ENCODE measurements at places on chromosomes 2 and 18. TPM values are rescaled to one million over a fixed set of nuclear protein-coding genes. Genes with fewer than 3 reads are reported as not detected.

Gene DIPK1C
- total RNA-seq: 0.25 TPM

Gene RAX
- total RNA-seq: 0.07 TPM

Gene SLC38A11
- not detected for total RNA-seq

Gene MARCHF4
- total RNA-seq: 0.13 TPM

Gene CFAP221
- total RNA-seq: not detected

Gene LTBP1
- 10.6 TPM for total RNA-seq

Gene AGAP1
- 18.0 TPM for total RNA-seq

Gene CROCC2
- total RNA-seq: 0.10 TPM

Gene AQP12A
- not detected for total RNA-seq

Gene SEMA4C
- 42.7 TPM for total RNA-seq

DNA sequence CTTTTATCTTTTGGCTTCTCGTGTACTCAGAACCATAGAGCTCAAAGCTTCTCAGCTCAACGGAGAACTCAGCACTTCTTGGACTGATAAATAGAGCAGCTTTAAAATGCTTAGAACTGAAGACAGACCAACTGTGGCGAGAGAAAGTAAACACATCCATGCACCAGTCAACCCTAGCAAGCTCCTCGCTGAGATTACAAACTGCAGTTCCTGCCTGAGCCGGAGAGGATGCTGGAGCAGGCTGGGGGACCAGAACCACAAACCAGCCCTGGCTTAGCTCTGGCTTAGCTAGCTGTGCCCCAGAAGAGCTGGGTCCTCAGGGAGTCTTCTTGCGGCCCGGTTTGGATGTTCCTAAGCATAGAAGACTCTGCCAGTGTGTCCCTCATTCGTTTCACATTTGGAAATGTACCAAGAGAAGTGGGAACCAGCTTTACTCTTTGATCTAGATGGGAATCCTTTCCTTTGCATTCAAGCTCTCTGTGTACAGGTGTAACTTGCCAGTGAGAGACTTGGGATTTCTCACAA, 5.6 kb downstream of the PAX8 start:
- no peak for DNase-seq

- peak; percentile 62 for DNase-seq
Observed at GRCh38 chr18:7158216-7158615, 40.6 kb upstream of the LAMA1 start.

DNA sequence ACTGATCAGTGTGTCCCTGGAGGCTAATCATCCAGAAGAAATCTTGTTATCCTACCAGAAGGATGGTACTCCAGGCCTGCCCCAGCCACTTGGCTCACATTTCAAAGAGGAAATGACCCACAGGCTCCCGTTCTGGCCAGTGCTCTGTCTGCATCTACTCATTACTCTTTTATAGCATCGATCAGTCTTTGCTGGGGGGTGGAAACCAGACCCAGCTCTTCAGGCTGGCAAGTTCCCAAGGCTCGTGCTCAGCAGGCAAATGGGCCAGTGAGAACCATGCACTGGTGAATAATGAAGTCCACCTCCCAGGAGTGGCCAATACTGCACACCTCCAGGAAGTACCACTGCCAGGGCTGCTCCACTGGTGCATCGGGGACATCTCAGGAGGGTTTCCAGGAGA, 38.8 kb downstream of the DNER start:
- no peak for DNase-seq

- DNase-seq: peak; percentile 21
Observed at GRCh38 chr2:47798631-47799030, 15.7 kb downstream of the MSH6 start.

DNA sequence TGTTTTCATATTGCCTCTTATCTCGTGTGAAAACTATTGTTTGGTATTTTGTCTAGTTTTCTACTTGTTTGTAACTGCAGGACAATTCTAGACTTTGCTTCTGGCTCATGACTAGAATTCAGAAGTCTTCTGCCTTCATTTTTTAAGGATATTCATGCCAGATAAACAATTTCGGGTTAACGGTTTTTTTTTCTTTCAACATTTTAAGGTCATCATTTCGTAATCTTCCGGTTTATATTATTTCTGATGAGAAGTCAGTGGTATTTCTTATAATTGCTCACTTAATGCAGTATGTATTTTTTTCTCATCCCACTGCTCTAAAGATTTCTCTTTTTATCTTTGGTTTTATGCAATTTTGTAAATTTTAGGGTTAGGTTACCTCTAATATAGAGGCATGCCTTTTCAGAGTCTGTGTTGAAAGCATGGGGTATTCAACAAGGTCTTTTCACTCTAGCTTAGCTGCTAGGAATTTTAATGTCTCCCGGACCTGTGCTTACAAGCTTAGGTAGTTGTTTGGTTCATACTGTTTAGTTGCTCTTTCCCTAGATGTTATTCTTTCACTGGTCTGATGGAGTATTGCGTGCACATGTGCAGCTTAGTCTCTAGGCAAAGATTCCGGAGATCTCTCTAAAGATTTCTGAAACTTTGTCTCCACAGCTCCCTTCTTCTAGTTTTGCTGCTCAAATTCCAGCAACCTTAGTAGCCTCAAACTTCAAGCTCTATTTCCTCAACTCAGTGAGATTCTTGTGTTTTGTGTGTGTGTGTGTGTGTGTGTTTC, 198.1 kb downstream of the MCFD2 start:
- DNase-seq: no peak

- no peak for DNase-seq
Observed at GRCh38 chr2:237061356-237061755, 24.3 kb upstream of the COPS8 start.

DNA sequence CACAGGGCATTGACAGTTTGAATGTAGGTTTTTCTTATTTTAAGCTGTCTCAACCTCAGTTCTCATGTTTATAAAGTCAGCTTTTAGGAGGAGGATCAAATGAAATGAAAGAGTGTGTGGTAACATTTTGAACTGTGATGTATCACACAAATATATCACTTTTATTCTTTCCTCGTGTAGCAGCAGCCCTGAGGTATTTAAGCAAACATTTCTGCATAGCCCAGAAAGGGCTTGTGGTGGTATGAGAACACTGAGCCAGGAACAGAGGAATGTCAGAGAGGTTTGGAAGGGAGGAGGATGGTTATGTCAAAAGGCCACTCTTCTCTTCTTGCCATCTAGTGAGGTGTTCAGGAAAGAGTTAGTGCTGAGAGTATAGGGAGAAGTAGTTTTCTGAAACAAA, 150.2 kb downstream of the PARD3B start:
- no peak for DNase-seq

DNA sequence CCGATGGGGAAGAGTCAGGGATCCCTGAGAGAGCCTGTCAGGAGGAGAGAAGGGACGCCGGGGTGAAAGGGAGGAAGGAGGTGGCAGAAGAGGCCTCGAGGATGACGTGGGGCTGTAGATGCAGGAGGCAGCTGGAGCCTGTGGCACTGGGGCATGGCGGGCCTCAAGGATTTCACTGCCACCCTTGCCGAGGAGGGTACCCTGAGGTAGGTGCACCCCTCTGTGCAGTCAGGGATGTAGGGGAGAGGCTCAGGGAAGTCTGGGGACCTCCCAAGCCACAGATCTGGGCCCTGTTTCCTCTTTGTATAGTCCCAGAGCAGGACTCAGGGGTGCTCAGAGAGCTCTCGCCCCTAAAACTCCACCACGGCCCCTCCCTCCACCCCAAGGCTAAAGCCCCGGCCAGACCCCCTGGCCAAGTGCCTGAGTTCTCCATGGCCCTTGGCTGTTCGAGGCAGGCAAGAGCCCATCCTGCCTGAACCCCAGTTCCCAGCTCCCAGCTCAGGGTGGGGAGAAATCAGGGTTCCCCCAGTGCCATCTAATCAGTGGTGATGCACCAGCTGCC, 39.0 kb upstream of the HDAC4 start:
- DNase-seq: peak; percentile 73

- no peak for DNase-seq
Observed at GRCh38 chr2:164816046-164816445, 25.6 kb downstream of the COBLL1 start.

- no peak for DNase-seq
Observed at GRCh38 chr2:101770726-101771125, 73.2 kb downstream of the MAP4K4 start.

DNA sequence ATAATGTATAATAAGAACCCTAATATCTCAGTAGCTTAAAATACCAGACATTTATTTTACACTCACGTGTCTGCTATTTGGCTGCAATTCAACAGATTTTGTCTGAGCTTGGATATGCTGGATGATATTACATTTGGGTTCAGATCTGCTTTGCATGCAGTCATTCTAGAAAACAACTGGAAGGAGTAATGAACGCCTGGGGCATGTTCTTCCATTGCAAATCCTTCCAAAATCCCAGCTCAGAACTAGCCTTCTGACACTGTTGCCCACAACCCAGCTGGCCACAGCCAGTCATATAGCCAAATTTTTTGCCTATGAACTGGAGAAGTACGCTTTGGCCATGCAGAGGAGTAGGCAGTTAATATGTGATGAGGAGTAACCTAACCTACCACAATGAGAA, 597.8 kb upstream of the VRK2 start:
- DNase-seq: no peak

- no peak for DNase-seq
Observed at GRCh38 chr2:96977631-96978195, 8.7 kb downstream of the FAM178B start.

DNA sequence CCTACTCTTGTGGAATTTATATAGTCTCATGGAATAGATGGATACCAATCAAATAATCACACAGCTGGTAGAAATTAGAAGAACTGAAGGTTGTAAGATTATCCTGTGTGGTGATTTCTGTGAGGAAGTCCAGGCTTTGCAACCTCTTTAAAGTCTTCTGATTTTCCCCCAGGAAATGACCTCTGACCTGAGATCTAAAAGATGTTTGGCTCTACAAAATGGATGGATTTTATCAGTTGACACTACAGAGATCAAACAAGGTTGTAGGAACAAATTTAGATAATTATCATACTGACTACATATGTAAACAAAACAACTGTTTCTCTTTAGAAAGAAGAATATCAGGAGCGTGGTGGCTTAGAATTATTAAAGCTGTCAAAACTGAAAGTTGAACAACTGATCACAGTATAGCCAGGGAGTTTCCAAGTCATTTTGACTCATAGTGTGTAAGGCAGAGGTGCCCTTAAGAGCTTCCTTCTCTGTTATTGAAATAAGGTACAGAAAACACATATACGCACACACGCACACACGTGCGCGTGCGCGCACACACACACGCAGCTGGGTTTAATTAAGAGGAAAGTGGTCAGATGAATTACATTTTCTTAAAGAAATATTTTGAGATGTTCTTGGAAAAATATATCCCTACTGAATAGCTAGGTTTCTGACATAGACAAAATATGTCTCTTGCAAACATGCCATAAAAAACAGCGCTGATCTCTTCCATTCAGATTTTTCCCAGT, 35.5 kb upstream of the PELI1 start:
- DNase-seq: no peak

DNA sequence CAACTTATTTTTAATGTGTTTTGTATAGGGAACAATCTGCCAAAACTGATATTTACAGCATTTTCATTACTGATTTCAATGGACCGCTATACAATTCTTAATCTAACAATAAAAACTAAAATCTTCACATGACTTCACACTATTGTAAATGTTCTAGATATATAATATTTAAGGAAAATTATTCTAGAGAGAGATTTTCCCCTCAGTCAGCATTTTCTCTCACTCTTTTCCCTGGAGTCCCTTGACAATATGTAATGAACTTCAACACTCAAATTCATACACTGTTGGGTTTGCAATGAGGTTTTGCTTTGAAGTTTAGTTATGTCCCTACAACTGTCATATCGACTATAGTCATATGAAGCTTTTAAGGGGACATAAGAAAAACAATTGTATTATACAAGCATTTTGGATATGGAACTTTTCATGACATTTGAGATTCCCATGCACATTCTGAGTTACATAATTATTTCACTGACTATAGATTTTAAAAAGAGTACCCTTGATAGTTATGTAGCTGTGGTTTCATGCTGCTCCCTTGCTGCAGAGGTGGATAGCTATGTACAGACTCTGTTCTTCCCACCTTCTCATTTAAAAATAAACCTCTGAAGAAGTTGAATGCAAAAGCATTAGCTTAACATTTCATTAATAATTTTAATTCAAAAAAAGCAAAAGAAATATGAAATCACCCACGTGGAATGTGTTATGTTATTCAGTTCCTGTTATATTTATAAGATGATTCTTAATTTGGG, 338.5 kb downstream of the AKAIN1 start:
- DNase-seq: no peak

- DNase-seq: no peak
Observed at GRCh38 chr18:46110406-46110805, 6.2 kb downstream of the HAUS1 start.

DNA sequence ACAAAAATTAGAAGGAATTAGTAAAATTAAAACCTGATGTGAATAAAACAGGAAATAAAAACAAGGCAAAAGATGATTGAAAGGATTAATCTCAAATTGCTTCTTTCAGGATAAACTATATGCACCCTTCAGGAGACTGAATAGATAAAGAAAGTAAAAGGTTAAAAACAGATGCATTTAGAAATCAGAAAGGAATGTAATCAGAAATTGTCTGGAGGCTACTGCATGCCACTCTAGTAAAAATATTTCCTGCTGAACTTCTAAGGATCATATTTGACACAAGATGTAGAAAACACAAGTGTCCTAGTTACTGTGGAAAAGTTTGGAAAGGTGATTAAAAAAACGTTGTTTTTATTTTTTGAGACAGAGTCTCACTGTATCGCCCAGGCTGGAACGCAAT, 16.2 kb downstream of the CHCHD5 start:
- no peak for DNase-seq

DNA sequence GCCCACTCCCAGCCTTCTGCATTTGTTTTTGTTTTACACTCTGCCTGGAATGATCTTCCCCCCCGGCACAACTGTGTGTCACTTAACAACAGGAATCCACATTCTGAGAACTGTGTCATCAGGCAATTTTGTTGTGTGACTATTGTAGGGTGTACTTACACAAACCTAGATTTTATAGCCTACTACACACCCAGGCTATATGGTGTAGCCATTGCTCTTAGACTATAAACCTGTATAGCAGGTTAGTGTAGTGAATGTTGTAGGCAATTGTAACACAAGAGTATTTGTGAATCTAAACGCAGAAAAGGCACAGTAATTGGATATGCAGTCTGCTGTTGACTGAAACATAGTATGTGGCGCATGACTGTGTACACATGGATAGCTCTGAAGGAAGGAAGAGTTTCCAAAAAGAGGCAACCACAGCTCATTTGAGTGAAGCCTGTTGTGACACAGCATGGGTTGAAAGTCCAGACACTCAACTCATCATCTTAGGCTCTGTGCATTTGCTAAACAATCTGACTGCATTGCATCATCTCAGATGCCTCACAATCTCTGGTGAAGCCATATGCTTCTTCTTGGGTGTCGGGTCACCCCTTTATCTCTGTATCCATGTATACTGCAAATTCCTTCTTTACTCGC, 506.6 kb upstream of the SPHKAP start:
- DNase-seq: no peak

- DNase-seq: no peak
Observed at GRCh38 chr2:53450923-53451322, 316.7 kb upstream of the CHAC2 start.

- DNase-seq: peak; percentile 71
Observed at GRCh38 chr2:202135091-202135874, 62.2 kb downstream of the KIAA2012 start.

DNA sequence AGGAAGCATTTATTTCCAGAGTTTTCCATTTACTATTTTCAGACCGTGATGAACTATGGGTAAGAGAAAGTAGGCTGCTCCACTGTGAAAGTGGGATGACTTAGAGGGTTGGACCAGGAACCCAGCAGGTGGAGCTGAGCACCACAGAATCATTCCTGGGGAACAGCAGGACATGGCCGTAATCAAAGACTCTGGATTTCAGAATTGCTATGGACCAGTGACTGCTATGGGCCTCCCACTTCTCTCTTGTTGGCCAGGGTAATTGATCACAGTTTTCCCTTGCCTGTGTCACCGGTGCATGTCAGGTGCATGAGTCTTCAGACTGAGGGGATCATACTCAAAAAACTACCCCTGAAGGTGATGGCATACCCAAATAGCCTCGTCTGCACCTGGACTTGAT, 90.6 kb upstream of the GPC1 start:
- DNase-seq: no peak
